Astrocyte of the spinal cord (primary cell): ENCODE measurements at places on chromosomes 11 and 22.

DNA sequence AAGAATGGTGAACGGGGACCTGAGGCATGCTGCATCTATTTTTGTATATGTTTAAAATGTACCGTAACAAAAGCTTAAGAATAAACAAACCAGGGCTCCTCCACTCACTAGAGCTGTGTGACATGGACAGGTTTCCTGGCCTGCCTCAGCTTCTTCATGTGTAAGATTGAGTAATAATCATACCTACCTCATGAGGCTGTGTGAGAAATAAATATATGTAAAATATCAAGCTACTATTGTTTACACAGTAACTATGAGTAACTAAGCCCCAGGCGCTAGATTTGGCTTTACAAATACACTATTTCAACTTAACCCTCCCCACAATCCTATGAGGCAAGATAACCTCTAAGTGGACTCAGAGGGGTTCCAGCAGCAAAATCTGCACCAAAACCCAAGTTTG is 66.4 kb downstream of the SMCO4 start:
- DNase-seq, result peak; percentile 29

GRCh38 chr11:77410076-77410827 is 63.6 kb downstream of the PAK1 start:
- DNase-seq, result no peak

GRCh38 chr11:2309251-2310072 is 7.6 kb downstream of the TSPAN32 start:
- no peak for DNase-seq

DNA sequence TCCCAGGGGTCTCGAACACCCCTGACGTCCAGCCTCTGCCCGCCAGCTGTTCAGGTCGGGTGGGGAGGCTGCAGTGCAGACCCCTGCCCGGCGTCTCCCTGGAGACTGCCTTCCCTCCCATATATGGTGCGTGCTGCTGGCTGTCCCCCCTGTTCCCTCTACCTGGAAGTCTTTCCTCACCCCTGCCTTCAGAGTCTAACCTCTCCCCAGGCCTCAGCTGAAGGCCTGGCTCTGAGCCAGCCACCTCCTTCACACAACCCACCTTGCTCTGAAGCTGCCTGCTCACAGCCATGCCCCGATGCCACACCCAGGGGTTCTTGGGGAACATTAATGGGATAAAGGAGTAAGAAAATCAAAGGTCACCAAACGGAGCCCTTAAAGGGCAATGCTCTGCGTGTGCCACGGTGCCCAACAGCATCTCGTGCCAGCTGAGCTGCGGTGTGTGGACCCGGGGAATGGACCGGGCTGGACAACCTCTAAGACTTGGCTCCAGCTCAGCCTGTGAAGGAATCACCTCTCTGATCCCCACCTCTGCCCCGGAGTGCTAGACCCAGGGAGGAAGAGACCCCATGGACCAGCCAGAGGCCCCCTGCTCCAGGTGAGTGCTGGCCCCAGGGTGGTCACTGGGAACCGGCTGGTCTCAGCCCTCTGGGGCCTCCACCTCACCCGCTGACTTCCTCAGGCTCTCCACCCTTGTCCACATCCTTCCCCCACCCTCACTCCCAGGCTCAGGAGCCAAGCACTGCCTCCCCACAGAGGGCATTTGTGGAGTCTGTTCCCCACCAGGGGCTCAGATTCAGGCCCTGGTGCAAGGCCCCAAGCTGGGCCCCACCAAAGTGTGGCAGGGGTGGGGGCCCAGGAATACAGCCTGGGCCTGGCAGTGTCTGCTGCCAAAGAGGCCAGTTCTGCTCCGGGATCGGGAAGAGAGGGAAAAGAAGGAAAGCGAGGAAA is at the start of gene NLRP6:
TSS of gene NLRP6 (plus strand) at position 407 of the 951 bp plus-strand sequence. CDS start at position 570, 163 bp downstream.
- DNase-seq, result no peak

GRCh38 chr11:104728927-104729326 is 169.3 kb downstream of the CASP12 start:
- DNase-seq, result no peak

GRCh38 chr11:6992026-6992425 is 28.1 kb downstream of the ZNF214 start:
- peak; percentile 11 for DNase-seq

DNA sequence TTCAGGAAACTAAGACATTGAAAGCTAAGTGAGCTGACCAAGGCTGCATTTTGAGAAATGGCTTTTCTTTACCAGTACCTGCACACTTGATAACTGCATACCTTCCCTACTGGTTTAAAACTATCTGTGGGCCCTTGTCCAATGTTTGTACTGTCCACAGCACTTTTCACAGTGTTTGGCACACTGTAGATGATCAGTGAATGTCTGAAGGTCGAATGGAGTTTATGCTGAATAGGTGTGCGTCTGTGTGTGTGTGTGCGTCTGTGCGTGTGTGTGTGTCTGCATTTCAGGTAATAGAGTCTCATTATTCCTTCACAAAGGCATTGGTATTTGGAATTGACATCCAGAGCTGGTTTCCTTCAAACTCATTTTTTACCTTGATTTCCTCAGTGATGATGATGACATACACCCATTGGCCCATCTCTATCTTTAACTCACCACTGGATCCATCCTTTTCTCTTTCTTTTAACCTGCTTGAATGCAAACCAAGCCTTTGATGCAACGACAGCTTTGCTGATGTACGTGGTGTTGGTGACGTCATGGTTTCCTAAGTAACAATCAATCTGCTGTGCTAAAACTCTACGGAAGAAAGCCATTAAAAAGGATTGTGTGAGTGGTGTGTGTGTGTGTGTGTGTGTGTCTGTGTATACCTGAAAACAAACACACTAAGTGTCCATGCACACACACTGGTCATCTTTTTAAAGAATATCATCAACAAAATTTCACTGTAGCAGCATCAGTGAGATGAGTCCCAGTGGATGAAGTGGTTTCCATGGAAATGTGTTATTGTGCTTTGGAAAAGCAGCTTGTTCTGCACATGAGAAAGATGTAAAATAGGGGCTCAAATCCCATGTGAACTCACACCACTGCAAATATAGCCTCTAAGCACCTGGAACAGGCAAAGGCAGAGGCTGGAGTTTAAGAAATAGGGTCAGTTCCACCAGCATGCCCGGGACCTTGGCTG is 490.2 kb upstream of the B3GAT1 start:
- DNase-seq, result no peak

- DNase-seq, result no peak
These were observed 11.7 kb downstream of the THOC5 start for GRCh38 chr22:29541845-29542244.

GRCh38 chr11:8584511-8584910 is 9.5 kb downstream of the STK33 start:
- DNase-seq, result no peak

DNA sequence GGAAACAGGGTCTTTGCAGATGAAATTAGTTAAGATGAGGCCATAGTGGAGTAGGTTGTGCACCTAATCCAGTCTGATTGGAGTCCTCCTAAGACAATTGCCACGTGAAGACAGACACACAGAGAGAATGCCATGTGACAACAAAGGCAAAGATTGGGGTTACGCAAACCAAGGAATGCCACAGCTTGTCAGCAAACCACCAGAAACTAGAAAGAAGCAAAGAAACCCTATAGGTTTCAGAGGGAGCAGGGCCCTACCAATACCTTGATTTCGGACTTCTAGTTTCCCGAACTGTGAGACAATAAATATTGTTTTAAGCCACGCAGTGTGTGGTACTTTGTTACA is 8.2 kb upstream of the LAYN start:
- DNase-seq, result no peak

- no peak for DNase-seq
These were observed at the start of gene GPR152 for GRCh38 chr11:67452141-67452952. Gene GPR152 (minus strand): TSS chr11:67452729. CDS start chr11:67452724, 5 bp downstream.

GRCh38 chr22:37328017-37328416 is 45.7 kb downstream of the CYTH4 start:
- peak; percentile 79 for DNase-seq
